Activated T-helper 1 cell treated with anti-CD3 and anti-CD28 coated beads, Interleukin-2, amount 50 U/mL, for 16 hours (primary cell): ENCODE measurements at places on chromosomes 11 and 22.

GRCh38 chr11:77642228-77642627 is 4.6 kb upstream of the CLNS1A start:
- no peak for DNase-seq

DNA sequence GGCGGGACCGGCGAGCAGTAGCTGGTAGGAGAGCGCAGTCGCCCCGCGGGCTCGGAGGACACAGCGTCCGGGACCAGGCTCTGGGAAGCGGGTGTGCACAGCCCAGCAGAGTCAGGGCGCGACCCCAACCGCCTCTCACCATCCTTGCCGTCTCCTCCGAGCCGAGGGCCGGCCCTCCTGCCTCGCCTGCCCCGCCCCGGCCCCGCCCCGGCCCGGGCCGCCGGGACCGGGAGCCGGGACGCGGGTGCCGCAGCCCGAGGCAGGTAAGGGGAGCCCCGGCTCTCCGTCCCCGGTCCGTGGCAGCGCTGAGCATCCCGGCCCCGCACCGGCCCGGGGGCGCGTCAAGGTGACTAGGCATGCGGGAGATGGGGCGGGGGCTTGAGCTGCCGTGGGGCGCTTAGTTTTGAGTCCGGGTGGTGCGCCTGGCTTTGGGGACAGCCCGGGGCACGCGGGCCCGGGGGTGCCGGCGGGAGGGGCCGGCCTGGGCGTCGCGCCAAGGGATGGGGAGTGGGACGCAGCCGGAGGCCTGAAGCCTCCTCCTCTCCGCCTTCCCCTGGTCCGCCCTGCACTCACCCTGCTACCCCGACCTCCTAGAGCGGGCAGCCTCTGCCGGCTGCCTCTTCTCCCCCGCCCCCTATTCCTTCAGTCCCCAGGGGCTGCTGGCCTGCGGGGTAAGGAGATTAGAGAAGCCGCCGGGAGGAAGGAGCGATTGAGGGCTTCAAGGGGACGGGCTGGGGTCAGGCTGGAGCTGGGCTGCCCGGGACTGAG is at the start of gene ABCG4:
Gene ABCG4, plus strand, starts transcription at position 35 of the 768 bp plus-strand sequence. CDS start 914 bp downstream, outside the sequence.
- DNase-seq, result no peak

DNA sequence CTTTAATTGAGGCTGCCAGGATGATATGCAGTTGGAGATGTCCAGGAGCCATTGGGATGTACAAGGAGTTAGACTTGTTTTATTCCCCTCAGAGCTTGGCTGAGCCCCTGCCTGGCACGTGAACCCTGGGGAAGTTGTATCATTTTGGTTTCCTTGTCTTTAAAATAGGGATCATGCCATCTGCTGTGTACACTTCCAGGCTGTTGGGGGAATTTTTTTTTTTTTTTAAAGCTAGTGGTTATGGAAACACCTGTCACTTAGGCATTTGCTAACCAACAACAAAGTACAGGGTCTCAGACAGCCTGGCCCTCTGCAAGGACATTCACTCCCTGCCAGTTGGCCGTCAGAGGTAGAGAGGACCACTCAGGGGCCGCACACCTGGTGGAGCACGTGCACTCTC is 8.5 kb upstream of the RAB1B start:
- DNase-seq, result no peak

- no peak for DNase-seq
Measured at GRCh38 chr11:17258670-17259069, 17.9 kb upstream of the NUCB2 start.

DNA sequence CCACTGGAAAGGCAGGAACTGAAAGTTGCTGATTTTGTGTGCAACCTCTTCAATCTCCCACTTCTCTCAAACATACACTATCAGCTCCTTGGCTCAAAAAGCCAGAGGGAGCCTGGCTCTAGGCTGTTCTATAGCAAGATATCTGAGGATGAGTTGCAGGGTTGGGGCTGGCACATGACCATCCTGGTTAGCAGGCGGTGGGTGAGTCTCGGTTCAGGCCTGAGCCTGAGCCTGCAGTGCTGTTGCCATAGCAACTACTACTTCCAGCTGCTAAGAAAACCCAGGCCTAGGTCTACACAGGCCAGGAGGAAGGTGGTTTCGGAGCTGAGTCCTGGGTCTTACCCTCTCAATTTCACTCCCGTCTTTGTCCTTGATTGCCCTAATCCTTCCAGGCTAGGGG is 39.0 kb downstream of the CWC15 start:
- no peak for DNase-seq

DNA sequence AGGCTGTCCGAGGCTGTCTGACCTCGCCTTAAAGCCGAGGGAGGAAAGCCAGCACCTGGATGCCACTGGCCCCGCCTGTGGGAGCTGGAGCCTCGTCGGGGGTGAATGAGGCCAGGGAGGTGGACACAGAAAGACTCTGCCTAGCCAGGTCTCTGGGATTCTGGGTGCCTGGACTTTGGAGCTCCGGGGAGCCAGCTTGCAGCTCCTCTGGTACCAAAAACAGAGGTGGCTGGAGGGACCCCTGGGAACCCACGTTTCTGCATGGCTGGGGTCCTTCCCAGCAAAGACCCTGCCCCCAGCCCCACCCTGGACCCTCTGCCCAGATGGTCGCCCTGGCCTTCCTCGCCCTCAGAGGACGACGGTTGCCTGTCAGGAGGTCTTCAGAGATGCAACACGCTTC is 239.7 kb downstream of the BRD1 start:
- no peak for DNase-seq

GRCh38 chr11:96050435-96051182 is 126.7 kb upstream of the MTMR2 start:
- DNase-seq, result no peak

DNA sequence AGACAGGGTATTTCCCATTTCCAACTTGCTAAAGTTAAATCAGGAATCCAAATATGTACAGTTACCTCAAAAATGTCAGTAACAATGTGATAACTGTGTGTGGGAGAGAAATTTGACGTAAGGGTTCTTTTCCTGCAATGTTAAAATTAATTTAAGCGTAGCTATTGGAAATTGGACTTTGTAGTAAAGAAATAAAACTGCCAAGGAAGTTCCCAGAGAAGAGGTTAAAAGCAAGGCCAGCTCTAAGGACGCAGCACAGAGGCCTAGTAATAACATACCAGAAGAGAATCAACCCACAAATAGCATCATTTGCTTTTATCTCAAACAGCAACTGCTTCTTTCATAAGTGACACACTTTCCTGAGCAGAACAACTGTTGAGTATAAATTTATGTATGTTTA is 36.8 kb upstream of the GRIA4 start:
- DNase-seq, result no peak

DNA sequence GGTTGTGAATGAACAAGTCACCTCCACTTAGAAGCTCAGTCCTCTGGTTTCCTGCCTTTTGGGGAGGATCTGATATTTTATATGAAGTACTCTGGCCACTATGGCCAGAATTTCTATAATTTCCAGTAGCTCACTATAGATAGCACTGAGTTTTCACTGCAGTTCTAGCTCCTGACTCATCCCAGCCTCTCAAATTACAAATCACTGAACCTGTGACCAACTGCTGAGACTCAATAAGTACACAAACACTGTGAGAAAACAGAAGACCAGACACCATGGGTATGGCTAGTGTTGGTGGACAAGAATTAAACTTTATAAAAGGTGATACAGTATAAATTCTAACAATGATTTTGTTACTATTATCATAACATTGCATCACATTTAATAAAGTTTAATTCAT is 47.1 kb upstream of the UCP3 start:
- DNase-seq, result no peak

- no peak for DNase-seq
Measured at GRCh38 chr11:1559111-1559951, 12.7 kb downstream of the DUSP8 start.

DNA sequence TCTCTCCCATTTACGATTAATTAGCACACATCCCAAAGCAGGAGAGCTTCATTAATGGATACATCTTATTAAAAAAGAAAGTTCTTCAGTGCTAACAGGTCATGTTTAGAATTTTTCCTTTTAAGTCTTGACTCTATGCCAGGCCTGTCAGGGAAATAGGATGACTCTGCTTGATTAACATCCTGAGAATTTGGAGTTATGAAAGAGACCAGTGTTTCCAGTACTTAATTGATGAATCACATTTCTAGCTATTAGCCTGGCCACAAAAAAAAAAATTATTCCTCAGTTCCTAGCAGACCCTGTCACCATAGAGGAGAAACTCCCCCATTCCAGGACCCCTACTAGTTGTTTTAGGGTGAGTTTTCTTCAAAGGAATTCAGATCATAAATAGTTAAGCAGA is 23.6 kb upstream of the ME3 start:
- no peak for DNase-seq

- DNase-seq, result no peak
Measured at GRCh38 chr11:12518606-12519385, 141.4 kb downstream of the PARVA start.

DNA sequence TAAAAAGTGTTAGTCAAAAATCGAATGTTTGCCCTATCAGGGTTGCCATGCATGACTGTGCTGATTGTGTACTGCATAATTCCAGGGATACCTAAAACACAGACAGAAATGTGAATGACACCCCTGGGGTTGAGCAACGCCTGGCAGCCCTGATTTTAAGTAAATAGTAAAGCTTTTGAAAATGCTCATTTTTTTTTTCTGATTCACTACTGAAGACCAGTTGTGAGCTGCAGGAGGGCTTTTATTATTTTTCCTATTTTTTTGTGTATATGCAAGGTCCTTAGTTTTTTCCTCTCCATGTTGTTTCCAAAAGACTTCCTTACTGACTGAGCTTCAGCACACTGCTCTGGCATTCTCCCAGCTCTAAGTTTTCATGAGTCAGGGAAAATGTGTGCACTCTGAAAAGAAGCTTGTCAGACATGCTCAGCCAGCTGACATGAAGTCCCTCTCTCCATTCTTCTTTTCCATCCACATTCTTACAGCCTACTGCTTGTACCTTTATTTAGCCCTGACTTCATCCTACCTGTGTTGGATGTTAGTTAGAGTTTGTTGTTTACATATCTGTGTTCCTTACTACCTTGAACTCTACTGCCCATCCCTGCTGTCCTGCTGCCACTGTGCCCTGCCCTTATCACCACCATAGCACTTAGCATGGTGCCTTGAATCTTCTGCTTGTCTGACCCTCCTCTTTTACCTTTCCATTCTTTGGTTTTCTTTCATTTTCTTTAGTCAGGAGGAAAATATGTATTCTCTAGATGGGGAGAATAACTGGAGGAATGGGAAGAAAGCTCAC is 79.5 kb downstream of the HORMAD2 start:
- DNase-seq, result no peak

- no peak for DNase-seq
Measured at GRCh38 chr11:28400331-28401100, 292.3 kb downstream of the METTL15 start.

- DNase-seq, result no peak
Measured at GRCh38 chr11:84420271-84420670, 1134.1 kb upstream of the CCDC90B start.

- no peak for DNase-seq
Measured at GRCh38 chr22:47296405-47297260, 534.2 kb downstream of the TBC1D22A start.

- DNase-seq, result no peak
Measured at GRCh38 chr11:20360650-20361049, 2.9 kb upstream of the HTATIP2 start.
